RPMI8226 (cell line): ENCODE measurements at places on chromosomes 7 and 10.

- no peak for DNase-seq
Observed at GRCh38 chr10:98106531-98106930, 27.9 kb upstream of the R3HCC1L start.

GRCh38 chr10:69241575-69241974 is 21.4 kb downstream of the HKDC1 start:
- DNase-seq, result no peak

DNA sequence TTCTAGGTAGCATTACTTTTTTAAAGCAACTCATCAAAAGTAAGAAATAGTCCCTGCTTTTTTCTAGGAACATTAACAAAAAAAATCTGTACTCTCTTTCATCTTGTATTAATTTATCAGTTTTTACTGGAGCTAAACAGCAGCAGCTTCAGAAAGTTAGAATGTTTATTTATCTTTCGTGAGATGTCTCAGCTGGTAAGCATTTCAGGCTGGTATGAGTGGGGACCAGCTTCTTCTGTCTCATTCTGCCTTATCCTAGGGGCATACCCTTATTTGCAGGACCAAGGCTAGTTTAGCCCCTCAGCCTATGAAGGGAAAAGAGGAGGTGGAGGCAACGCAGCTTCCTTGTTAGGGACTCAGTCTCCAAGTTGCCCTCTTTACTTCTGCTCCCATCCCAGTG is 35.1 kb downstream of the LANCL2 start:
- no peak for DNase-seq

DNA sequence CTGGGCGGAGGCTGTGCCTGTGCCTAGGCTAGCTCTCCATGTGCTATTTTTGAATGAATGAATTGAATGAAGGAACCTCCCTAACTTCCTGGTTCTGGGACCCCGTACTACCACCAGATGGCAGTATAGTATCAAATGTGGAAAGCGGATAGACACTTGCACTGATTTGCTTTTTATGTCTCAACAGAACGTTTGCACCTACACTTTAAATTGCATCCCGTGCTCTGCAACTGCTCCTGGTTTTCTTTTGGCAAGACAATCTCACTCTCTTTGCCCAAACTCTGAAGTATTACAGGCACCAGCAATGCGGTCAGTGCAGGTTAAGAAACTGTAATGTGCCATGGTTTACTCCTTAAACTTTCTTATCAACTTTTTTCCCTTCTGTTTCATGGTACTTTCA is 6.5 kb downstream of the FZD8 start:
- DNase-seq, result peak; percentile 67

- DNase-seq, result no peak
Observed at GRCh38 chr7:68697796-68698280, 900.4 kb upstream of the AUTS2 start.

- DNase-seq, result peak; percentile 6
Observed at GRCh38 chr7:146728611-146729010, 612.0 kb downstream of the CNTNAP2 start.

GRCh38 chr7:150982351-150982750 is 4.2 kb upstream of the KCNH2 start:
- DNase-seq, result no peak

DNA sequence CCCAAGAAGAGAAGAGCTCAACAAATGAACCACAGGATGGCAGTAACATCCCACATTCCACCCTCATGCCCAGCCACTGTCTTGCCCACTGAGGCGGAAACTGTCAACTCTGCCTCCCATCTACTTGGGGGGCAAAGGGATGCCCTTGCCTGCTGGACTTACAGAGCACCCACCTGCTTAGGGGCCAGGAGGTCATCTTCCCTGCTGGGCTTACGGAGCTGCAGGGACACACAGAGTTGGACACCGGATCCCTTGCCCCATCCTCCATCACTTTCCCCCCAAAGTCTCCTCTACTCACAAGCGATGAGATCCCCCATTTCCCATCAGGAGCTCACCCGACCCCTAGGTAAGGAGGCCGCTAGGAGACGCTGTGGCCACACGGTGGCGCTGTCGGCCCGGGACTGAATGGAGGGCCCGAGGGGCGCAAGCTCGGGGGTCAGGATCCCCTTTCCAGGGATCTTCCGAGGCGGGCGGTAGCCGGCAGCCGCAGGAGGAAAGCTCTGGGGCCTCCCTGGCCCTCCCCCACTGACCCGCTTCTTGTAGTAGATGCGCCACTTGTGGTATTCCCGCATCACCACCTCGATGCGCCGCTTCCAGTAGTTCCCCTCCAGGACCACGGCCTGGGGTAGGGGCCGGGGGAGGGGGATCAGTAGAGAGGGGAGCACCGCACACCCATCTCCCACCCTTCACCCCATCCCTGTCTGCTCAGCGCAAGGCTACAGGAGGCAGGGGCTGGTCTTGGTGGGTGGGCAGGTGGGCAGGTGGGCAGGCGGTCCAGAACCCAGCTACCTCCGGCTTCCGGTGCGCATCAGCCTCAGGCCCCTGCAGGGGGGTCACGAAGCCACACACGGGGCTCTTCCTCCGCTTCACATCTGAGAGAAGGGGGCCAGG is 17.3 kb downstream of the MLXIPL start:
- DNase-seq, result peak; percentile 67

DNA sequence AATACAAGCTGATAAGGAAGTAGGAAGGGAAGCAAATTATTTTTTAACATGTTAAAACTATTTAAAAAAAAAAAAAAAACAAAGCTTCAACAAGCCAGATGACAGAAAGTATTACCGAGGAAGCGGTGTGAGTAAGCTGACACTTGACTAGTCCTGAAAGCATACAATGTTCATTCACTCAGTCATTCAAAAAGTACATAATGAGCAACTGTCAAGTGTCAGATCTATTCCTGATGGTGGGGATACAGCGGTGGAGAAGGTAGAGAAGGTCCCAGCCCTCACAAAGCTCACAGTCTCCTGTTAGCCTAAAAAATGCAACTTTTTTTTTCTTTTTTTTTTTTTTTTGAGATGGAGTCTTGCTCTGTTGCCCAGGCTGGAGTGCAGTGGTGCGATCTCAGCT is 40.0 kb downstream of the RAPGEF5 start:
- DNase-seq, result no peak

GRCh38 chr10:5547681-5547930 is 22.8 kb downstream of the CALML3 start:
- DNase-seq, result no peak

DNA sequence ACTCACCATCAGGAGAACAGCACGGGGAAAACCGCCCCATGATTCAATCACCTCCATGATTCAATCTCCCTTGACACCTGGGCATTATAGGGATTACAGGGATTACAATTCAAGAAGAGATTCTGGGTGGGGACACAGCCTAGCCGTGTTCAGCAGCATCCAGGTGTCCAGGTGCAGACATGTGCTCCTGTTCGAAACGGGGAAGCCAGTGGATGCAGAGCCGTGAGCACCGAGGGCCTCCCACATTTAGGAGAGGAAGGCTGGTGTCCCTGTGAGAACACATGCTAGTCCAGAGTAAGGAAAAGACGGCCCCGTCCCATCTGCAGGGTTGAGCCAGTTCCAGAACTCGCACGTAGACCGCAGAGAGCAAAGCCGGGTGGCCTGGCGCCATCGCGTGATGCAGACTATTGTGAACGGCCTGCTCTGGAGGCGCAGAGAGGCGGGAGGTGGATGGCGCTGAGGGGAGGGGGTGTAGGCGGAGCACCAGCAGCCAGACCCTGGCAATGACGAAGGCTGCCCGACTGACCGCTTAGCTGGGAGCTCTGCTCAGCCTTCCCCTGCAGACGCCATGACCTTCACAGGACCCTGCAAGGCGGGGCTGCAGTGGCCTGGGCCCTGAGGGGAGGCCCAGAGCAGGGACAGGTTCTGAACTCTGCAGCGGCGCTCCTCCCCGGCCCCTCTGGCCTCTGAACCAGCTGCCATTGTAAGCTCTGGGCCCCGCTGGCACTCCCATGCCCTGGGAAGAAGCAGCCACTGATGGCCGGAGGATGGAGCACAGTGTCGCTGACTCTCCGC is 141.6 kb upstream of the TCERG1L start:
- no peak for DNase-seq

DNA sequence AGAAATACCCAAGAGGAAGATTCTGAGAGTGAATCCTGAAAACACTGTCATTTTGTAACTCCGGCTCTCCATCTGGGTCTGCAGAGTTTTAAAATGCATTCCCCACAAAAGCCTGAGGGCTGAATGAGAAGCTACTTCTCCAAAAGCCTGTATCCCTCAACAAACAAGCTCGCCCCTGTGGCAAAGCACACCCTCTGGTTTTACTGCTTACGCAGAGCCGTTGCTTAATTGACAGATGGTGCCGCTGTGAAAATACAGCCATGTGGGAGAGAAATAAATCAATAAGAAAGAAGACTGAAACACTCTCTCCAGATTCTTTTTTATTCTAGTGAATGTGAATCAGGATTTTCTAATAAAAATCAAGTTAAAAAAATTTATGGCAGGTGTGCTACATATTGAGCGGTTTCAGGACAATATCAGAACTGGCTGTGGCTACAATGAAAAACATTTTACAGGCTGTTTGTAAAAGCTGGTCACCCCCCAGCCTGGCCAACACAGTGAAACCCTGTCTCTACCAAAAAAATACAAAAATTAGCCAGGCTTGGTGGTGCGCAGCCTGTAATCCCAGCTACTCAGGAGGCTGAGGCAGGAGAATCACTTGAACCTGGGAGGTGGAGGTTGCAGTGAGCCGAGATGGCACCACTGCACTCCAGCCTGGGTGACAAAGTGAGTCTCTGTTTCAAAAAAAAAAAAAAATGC is 32.5 kb downstream of the C7orf33 start:
- no peak for DNase-seq

DNA sequence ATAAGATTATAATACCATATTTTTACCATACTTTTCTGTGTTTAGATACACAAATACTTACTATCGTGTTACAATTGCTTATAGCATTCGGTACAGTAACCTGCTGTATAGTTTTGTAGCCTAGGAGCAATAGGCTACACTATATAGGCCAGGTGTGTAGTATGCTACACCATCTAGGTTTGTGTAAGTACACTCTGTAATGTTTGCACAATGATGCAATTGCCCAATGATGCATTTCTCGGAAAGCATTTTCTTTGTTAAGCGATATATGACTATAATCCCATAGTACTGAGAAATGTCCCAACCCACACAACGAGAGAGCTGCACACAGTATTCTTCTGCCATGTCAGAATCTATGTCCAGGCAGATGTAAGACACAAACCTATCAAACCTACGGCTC is 160.0 kb downstream of the NEBL start:
- no peak for DNase-seq

- DNase-seq, result no peak
Observed at GRCh38 chr10:85645053-85645452, 721.5 kb downstream of the GRID1 start.

DNA sequence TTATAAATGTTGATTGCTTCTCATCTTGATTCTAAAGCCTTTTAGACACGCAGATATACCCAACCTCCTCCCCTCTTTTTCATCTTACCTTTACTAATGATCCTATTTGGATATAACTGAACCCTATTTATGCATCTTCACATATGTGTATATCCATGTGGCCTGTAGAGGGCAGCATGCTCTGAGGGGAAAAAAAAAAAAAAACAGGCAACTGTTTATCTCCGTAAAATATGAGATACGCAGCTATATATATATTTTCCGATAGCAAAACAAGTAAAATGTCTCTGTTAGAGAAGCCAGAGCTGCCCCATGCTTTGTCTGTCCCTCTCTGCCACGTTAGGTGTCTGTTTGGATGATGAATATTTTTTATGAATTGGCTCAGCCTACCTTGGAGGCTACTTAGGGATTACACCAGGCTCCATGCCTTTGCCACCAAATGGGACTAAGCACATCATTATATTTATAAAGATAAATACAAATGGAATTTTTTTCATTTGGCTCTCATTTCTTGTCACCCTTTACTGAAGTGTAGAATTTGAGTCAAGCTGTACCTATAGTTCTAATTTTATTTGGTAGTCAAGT is 174.8 kb upstream of the FZD1 start:
- DNase-seq, result peak; percentile 16

- DNase-seq, result no peak
Observed at GRCh38 chr10:36634916-36635315, 490.5 kb upstream of the ANKRD30A start.

- no peak for DNase-seq
Observed at GRCh38 chr7:33870120-33870519, 35.2 kb upstream of the BMPER start.

GRCh38 chr10:129833994-129834739 is 129.9 kb downstream of the EBF3 start:
- no peak for DNase-seq

DNA sequence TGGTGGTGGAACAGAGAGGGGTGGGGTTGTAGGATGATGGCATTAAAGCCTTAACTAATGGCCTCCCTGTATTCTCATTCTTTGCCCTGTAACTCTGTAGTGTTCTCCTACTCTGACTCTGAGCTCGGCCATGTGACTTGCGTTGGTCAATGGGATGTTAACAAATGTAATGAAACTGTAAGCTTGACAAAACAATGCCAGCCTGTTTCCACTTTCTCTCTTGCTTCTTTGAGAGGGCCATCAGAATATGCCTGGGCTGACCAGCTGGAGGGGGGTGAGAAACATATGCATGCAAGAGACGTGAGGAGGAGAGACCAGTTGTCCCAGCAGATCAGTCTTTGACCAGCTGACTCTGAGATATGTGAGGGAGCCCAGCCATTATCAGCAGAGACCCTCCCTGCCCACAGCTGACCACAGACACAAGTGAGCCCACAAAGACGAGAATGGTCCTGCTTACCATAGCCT is 100.6 kb downstream of the ICA1 start:
- DNase-seq, result no peak

DNA sequence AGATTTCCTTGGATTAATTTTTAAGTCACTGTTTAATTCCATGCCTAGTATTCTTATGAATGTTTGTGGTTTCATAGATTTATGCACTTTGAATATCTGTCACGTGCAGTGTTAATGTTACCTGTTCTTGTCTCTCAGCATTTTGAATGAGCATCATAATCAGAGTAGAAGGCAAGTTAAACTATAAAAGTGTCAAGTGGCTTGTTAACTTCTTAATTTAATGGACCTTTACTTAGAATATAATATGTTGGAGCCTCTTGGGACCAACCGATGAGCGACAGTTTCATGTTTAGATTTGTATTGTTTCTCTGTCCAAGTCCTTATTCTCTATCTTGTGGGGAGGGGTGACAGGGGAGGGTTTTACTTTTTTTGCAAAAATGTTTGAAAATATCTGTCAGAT is 50.6 kb upstream of the MTURN start:
- no peak for DNase-seq

DNA sequence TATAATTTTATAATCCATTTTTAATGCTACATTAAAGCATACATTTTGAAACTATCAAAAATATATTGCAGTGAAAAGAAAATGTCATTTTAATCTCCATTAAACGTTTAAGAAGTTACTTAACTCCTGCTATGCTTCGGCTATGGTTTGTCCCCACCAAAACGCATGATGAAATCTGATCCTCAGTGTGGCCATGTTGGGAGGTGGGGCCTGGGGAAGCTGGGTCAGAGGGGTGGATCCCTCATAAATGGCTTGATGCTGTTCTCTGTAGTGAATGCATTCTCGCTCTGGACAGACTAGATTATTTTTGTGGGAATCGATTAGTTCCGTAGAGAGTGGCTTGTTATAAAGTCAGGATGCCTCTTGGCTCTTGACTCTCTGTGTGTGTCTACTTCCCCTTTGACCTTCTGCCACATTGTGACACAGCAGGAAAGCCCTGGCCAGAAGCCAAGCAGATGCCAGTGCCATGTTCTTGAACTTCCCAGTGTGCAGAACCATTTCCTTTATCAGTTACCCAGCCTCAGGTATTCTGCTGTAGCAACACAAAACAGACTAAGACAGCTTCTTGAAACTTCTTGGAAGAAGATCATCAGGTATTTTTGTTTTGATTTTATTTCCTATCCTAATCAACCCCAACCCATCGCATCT is 77.8 kb downstream of the TCERG1L start:
- peak; percentile 8 for DNase-seq
